ENCODE measurements at places on chromosomes 7 and 10.

DNA sequence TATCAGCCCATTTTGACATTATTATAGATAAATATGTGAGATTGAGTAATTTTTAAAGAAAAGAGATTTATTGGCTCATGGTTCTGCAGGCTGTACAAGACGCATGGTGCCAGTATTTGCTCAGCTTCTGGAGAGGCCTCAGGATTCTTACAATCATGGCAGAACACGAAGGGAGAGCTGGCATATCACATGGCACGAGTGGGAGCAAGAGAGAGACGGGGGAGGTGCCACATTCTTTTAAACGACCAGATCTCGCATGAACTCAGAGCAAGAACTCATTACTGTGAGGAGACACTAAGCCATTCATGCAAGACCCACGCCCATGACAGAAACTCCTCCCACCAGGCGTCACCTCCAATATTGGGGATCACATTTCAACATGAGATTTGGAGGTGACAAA is 40.1 kb upstream of the ZNF488 start:
- H3K4me1 ChIP-seq, result no peaks in the 10 kb centered on the region
- no peak overlapping the region for H3K4me3 ChIP-seq
- no peaks in the 10 kb centered on the region for H3K36me3 ChIP-seq

- no peak for ATAC-seq
- H3K4me3 ChIP-seq, result no peak overlapping the region
- peaks cover 54% of the 10 kb centered on the region for H3K36me3 ChIP-seq
- no peak overlapping the region for H3K27ac ChIP-seq
- no peaks in the 10 kb centered on the region for H3K27me3 ChIP-seq
Measured at GRCh38 chr7:155692317-155692716, 47.9 kb downstream of the RBM33 start.

DNA sequence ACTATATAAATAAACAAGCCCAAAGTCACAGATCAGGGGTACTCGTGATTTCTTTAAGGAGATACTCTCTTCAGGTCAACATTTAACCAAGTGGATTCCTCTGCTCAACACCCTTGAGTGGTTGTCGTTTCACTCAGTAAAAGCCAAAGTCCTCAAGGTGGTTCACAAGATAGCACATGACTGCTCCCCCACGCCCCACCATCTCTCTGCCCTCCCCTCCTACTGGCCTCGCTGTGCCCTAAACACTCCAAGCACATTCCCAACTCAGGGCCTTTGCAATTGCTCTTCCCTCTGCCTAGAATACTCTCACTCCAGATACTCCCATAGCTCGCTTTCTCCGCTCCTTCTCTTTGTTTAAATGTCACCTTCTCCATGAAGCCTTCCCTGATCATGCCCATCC is 72.1 kb upstream of the FHIP2A start:
- H3K4me3 ChIP-seq, result no peak overlapping the region
- ATAC-seq, result no peak
- H3K36me3 ChIP-seq, result no peaks in the 10 kb centered on the region
- H3K27me3 ChIP-seq, result peaks cover 58% of the 10 kb centered on the region
- H3K4me1 ChIP-seq, result no peaks in the 10 kb centered on the region

- H3K27ac ChIP-seq, result no peak overlapping the region
- peaks cover 11% of the 10 kb centered on the region for H3K36me3 ChIP-seq
- peaks cover 25% of the 10 kb centered on the region for H3K4me1 ChIP-seq
- H3K4me3 ChIP-seq, result no peak overlapping the region
- H3K27me3 ChIP-seq, result no peaks in the 10 kb centered on the region
Measured at GRCh38 chr7:70355198-70356020, 757.1 kb downstream of the AUTS2 start.

DNA sequence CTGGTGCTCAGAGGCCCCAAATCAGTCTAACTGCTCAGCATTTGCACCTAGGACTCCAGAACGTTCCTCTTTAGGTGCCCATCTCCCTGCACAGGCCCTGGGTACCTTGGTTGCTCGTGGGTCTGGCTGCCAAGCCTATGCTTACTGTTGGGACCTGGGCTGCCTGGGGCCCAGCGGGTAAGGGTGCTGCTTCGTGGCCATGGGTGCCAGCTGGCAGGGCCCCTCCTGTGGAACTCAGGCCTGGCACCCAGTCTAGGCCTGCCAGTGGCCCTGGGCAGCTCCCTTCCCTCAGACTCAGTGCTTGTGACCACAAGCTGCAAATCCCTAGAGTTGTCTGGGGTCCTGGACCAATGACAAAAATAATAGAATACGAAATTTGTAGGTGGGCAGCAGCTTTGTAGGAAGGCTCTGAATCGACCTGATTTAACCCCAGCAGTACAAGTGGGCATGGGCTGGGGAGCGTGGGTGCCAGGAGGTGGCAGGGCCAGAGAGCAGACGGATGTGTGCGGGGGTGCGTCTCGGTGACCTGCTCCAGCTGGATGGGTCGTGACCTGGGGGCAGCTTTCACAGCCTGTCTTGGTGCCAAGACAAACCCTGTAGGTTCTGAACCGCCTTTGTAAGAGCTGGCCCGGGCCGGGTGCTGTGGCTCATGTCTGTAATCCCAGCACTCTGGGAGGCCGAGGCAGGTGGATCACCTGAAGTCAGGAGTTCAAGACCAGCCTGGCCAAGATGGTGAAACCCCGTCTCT is 69.7 kb downstream of the MKI67 start:
- H3K36me3 ChIP-seq, result peaks cover 46% of the 10 kb centered on the region
- ATAC-seq, result no peak
- H3K4me3 ChIP-seq, result no peak overlapping the region
- peaks cover 12% of the 10 kb centered on the region for H3K4me1 ChIP-seq

DNA sequence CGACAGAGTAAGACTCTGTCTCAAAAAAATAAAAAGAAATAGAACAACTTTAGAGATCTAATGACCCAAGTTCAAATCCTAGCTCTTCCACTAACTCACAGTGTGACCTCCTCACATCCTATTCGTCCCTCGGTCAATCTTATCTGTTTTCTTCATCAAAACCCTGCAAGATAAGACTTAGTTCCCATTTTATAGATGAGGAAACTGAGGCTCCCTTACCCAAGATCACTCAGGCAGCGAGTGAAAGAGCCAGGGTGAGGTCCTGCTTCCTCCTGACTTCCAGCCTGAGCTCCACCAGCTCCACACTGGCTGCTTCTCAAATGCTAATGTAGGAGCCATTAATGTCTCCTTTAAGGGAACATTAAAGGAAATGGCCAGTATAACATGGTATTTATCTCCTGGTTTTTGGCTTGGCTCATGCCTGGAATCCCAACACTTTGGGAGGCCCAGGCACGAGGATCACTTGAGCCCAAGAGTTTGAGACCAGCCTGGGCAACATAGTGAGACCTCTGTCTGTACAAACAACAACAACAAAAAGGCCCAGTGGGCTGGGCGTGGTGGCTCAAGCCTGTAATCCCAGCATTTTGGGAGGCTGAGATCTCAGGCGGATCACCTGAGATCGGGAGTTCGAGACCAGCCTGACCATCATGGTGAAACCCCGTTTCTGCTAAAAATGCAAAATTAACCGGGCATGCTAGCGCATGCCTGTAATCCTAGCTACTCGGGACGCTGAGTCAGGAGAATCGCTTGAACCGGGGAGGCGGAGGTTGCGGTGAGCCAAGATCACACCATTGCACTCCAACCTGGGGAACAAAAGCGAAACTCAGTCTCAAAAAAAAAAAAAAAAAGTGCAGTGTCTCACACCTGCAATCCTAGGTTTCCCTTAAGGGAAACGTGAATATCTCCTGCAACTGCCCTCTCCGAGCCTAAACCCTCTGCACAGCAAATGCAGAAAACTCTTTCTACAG is 3.4 kb upstream of the RHBDD2 start:
- H3K36me3 ChIP-seq, result no peaks in the 10 kb centered on the region
- no peak overlapping the region for H3K4me3 ChIP-seq
- H3K27ac ChIP-seq, result no peak overlapping the region
- ATAC-seq, result no peak
- no peaks in the 10 kb centered on the region for H3K27me3 ChIP-seq
- H3K4me1 ChIP-seq, result peaks cover 21% of the 10 kb centered on the region

- no peak for ATAC-seq
- H3K4me3 ChIP-seq, result no peak overlapping the region
- H3K27me3 ChIP-seq, result no peaks in the 10 kb centered on the region
- no peaks in the 10 kb centered on the region for H3K4me1 ChIP-seq
- peaks cover 52% of the 10 kb centered on the region for H3K36me3 ChIP-seq
- no peak overlapping the region for H3K27ac ChIP-seq
Measured at GRCh38 chr7:105617280-105618015, 36.2 kb upstream of the EFCAB10 start.

DNA sequence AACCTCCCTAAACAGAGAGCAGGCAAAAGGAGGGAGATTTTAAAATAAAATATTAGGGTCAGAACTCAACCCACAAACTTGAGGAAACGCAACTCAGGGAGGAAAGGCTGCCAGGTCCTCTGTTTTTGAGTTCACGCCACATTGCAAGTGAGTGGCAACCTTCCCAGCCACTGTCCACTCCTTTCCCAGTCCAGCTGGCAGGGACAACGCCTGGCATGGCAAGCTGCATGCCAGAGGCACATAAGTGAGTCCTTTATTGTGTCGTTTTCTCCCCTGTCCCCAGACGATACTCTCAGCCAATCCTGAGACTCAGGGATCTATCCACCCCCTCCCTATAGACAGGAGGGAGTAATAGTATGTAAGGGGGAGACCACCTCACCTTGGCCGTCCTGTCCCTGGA is 22.4 kb downstream of the FBXW4 start:
- no peak overlapping the region for H3K27ac ChIP-seq
- peaks cover 31% of the 10 kb centered on the region for H3K4me1 ChIP-seq
- no peak for ATAC-seq
- peaks cover 89% of the 10 kb centered on the region for H3K36me3 ChIP-seq
- no peaks in the 10 kb centered on the region for H3K27me3 ChIP-seq

DNA sequence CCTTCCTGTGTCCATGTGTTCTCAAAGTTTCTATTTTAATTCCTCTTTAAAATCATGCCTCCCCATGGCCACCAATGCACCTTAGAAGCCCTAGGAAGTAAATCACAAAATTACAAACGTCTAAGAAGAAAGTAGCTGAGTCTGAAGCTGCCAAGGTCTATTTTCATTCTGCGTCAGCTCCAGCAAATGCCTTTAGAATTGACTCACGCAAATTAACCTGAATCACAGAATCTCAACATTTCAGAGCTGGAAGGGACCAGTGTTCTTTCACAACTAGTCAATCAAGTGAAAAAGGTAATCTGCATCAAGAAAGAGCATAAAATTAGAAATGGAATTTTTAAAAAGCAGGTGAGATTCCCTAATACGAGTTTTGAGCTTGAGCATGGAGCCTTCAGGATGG is 1017.6 kb downstream of the SORCS3 start:
- H3K4me1 ChIP-seq, result no peaks in the 10 kb centered on the region
- no peak overlapping the region for H3K27ac ChIP-seq
- H3K36me3 ChIP-seq, result no peaks in the 10 kb centered on the region

DNA sequence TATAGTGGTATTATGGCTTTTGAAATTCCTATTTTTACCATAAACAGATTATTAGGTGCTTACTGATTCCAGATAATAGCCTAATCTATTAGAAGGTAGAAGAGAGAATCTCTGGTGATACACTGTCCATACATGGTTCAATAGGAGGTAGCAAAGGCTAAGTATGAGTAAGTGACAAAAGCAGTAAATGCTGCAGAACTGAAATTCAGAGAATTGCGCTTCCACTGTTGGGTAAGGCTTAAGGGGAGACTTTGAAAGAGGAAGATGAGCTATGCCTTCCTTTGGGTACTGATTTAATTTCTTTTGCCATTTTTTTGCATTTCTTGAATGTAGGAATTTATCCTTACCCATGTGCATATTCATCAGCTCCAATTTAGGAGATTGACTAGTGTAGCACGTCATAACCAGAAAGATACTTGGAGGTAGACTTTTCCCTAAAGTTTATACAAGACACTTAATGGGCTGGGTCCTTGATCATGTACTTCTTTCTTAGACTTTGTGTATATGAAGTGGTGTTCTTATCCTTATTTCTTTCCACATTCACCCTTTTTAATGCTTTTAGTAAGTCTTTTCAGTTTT is 15.3 kb downstream of the MKLN1 start:
- H3K4me1 ChIP-seq, result peaks cover 42% of the 10 kb centered on the region
- ATAC-seq, result no peak
- peaks cover 22% of the 10 kb centered on the region for H3K36me3 ChIP-seq
- H3K4me3 ChIP-seq, result no peak overlapping the region
- no peak overlapping the region for H3K27ac ChIP-seq

DNA sequence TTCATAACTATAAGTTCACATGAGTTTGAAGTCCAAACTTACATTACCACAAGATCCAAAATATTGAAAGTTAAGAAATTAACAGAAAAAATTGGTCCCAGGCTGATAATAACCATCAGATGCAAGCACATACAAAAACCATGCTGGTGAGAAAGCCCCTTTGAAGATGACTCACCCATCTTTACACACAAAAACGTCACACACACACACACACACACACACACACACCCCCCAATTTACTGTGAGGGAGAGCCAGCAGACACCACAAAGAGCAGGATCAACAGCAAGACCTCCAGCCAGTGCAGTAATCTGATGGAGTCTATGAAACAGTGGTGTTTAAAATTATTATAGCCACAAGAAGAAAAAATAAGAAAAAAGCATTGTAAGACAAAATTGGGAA is 50.1 kb upstream of the DRGX start:
- no peak for ATAC-seq
- no peak overlapping the region for H3K4me3 ChIP-seq
- peaks cover 12% of the 10 kb centered on the region for H3K4me1 ChIP-seq
- no peak overlapping the region for H3K27ac ChIP-seq
- no peaks in the 10 kb centered on the region for H3K27me3 ChIP-seq

DNA sequence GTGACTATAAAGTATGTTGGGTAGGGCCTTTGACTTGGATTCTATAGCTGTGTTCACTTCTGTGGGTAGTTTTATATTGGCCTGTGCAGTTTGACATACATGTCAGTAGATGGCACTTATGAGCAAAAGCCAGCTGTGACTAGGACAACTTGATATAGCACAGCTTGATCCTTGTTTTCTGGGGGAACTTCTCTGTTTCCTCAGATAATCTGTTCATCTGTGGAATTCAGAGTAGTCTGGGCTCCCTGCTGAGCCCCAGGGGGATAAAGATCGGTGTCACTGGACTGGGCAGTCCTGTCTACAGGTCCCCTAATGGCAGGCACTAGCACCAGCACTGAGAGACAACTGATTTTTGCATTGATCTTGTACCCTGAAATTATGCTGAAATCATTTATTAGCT is 25.4 kb downstream of the CYP2C9 start:
- H3K27me3 ChIP-seq, result peaks cover 19% of the 10 kb centered on the region
- ATAC-seq, result no peak
- no peaks in the 10 kb centered on the region for H3K36me3 ChIP-seq
- H3K4me1 ChIP-seq, result no peaks in the 10 kb centered on the region
- H3K4me3 ChIP-seq, result no peak overlapping the region

GRCh38 chr7:100132697-100133151 is 6.0 kb downstream of the MBLAC1 start:
- H3K27ac ChIP-seq, result no peak overlapping the region
- peak; percentile 82 for ATAC-seq
- no peaks in the 10 kb centered on the region for H3K36me3 ChIP-seq
- H3K4me3 ChIP-seq, result no peak overlapping the region
- peaks cover 30% of the 10 kb centered on the region for H3K4me1 ChIP-seq
- H3K27me3 ChIP-seq, result no peaks in the 10 kb centered on the region

All from stimulated activated memory B cell treated with anti-CD40 and anti-IgM and Interleukin-4, amounts not matched to agents 10 μg/mL and 1 μg/mL and 100 μg/mL, for 72 hours (primary cell).